ENCODE measurements at places on chromosomes 11 and 22. TPM values are rescaled to one million over a fixed set of nuclear protein-coding genes. Genes with fewer than 3 reads are reported as not detected.

CBX7 gene
- total RNA-seq: 71.9 TPM

APOA1 gene
- total RNA-seq: 0.48 TPM

GAS2L1 gene
- 15.7 TPM for total RNA-seq

CDKN1C gene
- 48.2 TPM for total RNA-seq

SCGB1C1 gene
- not detected for total RNA-seq

PRODH gene
- 11.1 TPM for total RNA-seq

LIF gene
- 1.6 TPM for total RNA-seq

LGALS12 gene
- total RNA-seq: 82.6 TPM

TTC36 gene
- 6.2 TPM for total RNA-seq

MCHR1 gene
- total RNA-seq: not detected

TRIM29 gene
- total RNA-seq: 58.7 TPM

KLHL35 gene
- total RNA-seq: 2.7 TPM

DNA sequence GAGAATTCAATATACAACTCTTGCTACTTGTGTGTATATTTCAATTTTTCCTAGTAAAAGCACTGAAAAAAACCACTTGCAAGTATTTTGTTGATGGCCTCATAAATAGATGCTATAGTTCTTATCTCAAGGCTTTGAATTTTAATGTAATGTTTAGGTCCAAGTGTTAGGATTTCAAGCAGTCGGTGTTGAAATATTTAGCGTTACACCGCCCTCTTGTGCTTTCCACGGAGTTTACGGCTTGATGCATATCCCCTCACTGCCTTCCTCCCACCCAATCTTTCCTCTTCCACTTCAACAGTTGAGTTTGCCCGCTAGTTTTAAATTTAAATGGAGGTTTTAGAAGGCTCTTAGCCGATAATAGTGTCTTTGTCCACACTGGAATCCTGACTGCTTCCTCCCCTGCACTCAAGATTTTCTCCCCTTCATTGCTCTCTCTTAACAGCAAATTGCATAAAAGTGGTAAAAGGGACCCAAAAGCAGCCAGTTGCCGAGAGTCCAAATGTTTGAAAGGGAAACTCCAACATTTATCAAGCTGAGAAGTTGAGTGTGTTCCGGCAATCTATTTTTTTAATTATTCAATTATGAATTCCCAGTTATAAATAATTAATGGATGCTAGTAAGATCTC, 25.9 kb upstream of the HTATIP2 start:
- DNase-seq: no peak

DNA sequence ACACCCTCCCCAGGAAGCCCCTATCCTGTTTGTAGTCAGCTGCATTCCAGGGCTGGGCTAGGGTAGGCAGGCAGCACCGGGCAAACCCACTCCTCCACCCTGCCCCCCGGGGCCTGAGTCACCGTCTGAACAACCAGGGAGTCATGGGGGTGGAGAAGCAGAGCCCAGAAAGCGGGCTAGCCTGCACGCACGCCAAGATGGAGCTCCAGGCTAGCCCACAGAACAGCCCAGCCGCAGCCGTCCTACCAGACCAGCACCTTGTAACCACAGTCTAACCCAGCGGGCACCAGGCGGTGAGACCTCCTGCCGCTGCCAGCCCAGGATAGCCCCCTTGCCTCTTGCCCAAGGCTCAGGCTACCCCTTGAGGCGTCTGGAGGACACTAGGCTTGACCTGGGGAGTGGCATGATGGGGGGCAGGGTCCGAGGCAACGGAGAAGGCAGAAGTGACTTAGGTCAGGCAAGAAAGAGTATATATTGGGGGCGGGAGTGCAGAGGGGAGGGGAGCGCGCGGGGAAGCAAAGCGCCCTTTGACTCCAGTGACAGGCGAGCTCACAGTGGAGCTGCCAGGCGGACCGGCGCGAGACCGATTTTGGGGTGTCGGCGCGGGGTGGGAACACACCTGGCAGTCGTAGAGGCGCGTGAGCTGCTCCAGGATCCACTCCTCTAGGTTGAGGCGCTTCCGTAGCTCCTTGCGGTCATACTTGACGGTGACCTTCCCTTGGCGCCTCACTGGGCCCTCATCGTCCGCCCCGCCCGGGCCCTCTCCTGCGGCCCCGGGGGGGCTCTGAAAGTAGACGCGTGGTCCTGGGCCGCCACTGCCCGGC, 734 bp downstream of the PPP1R14B start:
- DNase-seq: peak; percentile 70

DNA sequence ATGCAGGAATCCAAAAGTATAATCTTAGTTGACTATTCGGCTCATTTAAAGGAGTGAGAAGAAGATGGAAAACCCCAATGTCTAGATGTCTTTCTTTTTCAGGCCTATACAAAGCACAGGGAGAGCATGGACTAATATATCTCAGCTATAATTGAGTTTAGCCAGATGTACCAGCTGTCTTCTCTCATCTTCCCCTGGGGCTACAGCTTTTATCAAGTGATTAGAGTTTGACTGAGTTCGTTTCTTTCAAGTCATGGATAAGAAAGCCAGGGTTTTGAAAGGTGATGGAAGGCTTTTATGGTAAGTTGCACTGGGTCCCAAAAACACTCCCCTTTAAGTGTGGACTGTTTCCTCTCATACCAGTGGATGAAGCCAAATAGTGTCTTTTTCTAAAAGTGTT, 1172.8 kb upstream of the TENM4 start:
- no peak for DNase-seq

GRCh38 chr22:37178350-37179125, 9.5 kb downstream of the C1QTNF6 start:
- DNase-seq: peak; percentile 36

GRCh38 chr22:20940904-20941385, 23.7 kb downstream of the CRKL start:
- no peak for DNase-seq

GRCh38 chr22:24154826-24155225, 26.5 kb upstream of the SUSD2 start:
- DNase-seq: no peak

DNA sequence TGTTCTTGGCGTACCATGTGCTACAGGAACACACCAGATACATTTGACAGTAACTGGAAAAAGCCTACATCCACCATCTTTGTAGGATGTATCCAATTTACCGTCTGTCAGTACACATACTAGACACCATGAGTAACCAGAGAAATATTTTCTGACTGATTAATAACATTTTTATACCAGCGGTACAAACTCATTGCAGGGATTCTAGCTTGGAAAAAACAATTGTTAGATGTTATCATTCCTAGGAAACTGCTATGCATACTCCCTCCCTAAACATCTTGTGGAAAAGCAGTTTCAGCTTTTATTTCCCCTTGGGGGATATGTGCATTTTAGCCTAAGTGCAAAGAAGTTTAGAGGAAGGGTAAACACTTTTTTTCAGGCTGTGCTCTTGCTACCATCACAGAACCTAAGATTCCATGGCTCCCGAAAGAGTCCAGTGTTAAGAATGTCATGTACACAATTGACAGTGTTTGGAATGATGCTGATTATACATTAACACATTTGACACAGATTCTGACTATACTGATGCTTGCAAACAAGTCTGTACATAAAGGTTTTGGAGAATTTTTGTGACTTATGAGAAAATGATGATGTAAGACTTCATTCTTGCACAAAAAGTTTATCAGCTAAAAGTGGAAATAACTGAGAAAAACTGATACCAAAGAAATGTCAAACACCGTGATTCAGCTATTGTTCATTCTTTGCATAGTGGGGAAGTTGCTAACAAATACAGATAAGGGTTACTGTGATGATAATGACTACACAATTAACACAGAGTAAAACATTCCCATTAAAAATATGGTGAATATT, 23.7 kb downstream of the NCF4 start:
- no peak for DNase-seq

- no peak for DNase-seq
Observed at GRCh38 chr22:20565079-20565734, 57.8 kb downstream of the MED15 start.

DNA sequence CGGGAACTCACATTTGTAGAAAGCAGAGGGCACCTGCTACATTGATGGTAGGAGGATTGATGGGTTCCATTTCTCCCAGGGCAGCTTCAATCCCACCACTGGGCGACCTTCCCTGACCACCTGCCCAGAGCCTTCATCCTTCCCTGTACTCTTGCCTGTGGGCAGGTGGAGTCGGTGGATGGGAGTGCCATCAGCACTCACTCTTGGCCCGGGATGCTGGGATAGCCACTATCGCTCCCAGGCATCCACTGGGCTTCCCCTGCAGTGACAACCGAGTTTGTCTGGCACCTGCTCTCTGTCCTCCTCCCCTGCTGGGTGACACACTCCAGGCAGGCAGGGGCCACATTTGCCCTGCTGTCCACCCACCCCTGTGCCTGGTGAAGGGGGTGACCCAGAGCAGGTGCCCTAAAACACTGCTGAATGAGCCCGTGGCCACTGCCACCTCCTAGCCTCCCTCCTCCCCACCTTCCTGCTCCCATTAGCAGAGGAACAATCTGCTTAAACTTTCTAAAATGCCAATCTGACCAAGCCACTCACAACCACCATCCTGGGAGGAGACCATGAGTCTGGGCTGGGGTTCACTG, 604.7 kb downstream of the TBC1D22A start:
- DNase-seq: no peak

- no peak for DNase-seq
Observed at GRCh38 chr11:69983571-69983877, 94.6 kb upstream of the ANO1 start.

GRCh38 chr22:32410459-32410858, 1.6 kb downstream of the RTCB start:
- no peak for DNase-seq

DNA sequence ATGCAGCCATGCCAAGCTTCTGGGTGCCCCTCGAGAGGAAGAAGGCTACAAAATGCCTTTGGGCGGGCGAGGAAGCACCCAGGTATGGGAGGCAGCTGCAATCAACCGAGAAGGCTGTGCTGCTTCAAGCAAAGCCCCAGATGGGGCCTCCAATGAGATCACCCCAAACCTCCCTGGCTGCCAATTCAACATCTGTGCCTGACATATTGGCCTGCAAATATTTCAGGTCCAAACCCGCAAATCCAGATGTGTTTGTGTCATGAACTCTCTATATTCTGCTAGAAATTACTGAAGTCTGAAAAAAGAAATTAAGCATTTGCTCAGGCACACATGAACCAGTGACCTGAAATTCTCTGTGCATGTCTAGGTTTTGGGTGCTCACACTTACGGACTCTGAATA, 78.8 kb upstream of the RCN1 start:
- DNase-seq: no peak

- no peak for DNase-seq
Observed at GRCh38 chr11:105244160-105244825, 104.7 kb upstream of the CARD18 start.

GRCh38 chr11:1827931-1828330, 6.9 kb upstream of the SYT8 start:
- DNase-seq: no peak

DNA sequence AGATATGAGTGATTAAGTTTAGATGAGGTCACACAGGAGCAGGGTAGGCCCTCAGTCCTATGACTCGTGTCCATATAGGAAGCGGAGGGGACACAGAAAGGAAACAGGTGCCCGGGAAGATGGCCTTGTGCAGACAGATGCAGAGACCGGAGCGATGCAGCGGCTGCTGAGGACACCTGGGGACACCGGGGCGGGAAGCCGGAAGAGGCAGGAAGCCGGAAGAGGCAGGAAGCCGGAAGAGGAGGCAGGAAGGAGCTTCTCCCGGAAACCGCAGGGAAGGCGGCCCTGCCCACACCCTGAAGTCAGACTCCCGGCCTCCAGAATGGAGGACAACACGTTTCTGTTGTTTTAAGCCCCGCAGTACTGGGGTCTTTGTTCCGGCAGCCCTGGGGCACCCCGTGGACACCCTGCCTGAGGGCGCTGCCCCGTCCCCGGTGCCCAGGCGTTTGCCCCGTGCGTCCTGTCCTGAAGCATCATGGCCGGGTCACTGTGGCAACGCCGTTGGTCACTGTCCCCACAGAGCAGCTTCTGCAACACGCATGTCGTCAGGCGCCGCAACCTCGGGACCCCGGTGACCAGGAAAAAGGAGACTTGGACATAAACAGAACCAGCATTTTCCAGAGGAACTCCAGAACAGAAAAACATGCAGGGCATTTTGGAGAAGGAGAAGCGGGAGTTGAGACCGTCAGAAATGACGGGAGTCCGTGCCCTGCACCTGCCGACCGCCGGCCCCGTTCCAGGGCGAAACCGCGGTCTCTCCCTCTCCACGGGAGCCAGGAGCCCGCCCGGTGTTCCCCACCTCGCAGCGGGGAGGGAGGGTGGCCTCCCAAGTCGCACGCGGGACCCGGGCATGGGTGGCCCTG, 103.4 kb downstream of the BRD1 start:
- peak; percentile 44 for DNase-seq

- DNase-seq: no peak
Observed at GRCh38 chr11:56968524-56968923, 20.2 kb upstream of the OR5AK2 start.

GRCh38 chr22:38028344-38029130, 28.7 kb upstream of the PICK1 start:
- DNase-seq: no peak

DNA sequence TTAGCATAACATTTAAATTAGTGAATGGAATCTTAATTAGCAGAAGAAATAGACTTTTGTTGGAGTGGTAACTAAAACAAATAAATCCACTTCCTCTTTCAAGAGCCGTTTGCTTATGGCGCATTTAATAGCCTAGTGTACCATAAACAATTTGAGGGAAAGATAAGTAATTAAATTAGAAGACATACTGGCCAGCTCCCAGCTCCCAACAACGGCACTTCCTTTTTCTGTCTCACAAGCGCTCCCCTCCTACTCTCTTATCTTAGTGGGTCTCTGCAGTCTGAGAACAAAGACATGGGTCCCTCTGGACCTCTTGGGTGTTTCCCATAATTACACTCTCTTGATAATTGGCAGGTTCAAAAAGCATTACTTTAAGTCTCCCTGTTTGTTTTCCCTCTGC, 146.0 kb downstream of the OPCML start:
- DNase-seq: no peak

DNA sequence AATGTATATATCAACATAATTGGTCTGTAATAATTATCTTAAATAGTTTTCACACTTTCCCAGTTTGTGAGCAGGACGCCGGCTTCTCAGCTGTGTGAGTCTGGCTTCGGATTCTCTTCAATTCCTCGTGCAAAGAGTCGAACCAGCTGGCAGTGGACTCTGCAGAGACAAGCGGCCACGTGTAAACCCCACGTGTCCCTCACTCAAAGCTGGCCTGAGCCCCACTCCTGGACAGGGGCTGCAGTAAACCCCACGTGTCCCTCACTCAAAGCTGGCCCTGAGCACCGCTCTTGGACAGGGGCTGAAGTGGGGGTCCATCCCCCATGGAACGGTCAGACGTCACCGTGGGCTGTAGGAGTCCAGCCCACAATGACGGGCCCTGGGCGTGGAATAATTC, 51.0 kb downstream of the CERK start:
- DNase-seq: no peak
